ENCODE measurements at places on chromosomes 3 and 15.
A peak's percentile ranks its signal among the peaks of the same experiment; 100 is the strongest.

DNA sequence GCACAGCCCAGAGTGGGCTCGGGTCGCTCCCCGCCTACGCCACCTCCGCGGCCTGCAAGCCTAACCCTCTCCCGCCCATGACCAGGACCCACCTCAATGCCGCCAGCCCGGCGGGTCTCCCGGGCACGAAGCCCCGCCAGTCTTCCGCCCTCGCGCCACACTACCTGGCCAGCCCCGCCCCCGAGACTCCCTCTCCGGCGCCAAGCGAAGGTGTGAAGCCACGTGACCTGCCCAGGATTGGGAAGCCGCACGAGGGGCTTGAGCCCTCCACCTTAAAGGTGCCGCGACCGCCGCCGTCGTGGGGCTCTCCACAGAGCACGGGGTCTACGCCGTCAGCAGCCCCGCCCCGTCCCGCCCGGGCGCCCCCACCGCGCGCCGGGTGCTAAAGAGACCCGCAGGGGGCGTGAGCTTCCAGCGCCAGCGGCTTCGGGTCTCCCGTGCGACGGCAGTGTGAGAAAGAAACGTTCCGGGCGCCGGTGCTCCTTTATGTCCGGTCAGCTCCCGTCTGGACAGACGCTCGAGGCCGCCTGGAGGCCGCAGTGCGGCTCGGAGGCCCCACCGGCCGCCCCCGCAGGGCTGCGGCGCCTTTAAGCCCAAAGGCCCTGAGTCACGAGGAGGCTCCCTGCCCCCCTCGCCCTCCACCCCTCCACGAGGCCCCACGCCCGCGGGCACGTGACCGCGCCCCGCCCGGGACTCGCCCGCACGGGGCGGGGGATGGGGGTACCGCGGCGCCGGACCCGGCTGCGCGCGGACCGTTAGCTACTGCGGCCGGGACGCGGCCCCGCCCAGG, at the start of gene CPEB1:
Gene CPEB1, minus strand, starts transcription at position 319 of the 790 bp plus-strand sequence. CDS start 18,904 bp downstream, outside the sequence.
- no peak for DNase-seq

DNA sequence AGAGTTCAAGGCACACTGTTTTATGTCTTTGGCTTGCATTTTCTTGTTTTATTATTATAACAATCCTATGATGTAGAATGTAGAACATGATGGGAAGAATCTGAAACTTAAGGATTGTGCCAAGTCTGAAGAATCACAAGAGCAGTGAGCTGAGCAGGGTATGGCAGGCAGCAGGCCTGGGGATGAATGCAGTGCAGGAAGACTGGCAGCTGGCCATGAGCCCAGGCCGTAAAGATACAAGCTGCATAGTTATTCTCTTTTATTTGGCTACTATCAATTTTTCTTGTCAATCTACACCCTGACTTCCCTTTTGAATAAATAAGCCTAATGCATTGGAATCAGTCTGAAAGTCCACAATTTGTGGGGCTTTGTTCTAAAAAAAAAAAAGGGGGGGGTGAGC, 89.6 kb upstream of the ARPP21 start:
- no peak for DNase-seq

GRCh38 chr15:32649342-32649741, 7.8 kb downstream of the SCG5 start:
- peak; percentile 21 for DNase-seq

- peak; percentile 82 for DNase-seq
These were observed 90.2 kb upstream of the CHD2 start for GRCh38 chr15:92809880-92810361.

GRCh38 chr3:42749025-42749752, 23.9 kb downstream of the CCDC13 start:
- no peak for DNase-seq

GRCh38 chr15:35179739-35180138, 94.6 kb upstream of the NANOGP8 start:
- DNase-seq = no peak

- no peak for DNase-seq
These were observed 220.4 kb downstream of the SNRPN start for GRCh38 chr15:25175033-25175788.

GRCh38 chr3:120552184-120553172, 43.7 kb upstream of the NDUFB4 start:
- DNase-seq = no peak

DNA sequence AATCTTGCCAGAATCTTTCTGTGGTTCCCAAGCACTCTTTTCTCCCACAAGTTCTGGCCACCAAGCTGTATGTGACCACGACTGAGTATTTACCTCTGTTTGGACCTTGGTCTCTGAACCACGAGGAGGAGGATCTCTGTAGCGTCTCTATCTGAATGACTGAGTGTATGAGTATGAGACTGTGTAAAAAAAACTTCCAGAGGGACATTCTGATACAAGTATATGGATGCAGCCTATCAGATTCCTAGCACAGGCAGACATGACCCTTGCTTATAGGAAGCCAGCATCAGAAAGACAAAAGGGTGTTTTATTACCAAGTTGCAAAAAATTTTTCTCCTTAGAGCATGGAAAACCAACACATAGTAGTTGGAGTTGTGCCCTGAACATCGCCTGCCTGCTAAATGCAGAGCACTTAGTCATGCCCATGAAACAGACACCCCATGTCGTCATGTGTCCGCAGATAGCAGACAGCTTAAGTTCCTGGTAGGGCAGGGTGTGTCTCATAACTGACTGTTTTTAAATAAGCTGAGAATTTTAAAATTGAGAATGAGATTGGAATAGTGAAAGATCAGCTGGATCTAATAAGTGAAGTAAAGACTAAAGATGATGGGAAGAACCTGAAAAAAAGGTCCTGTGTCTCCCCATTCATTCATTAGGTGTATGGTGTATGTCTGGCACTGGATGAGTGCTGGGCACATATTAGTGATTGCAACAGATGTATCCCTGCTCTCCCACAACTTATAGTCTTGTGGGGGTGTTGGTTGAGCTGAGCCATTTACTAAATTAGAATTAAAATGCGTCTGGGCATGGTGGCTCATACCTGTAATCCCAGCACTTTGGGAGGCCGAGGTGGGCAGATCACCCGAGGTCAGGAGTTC, 30.9 kb downstream of the DAG1 start:
- DNase-seq = no peak

DNA sequence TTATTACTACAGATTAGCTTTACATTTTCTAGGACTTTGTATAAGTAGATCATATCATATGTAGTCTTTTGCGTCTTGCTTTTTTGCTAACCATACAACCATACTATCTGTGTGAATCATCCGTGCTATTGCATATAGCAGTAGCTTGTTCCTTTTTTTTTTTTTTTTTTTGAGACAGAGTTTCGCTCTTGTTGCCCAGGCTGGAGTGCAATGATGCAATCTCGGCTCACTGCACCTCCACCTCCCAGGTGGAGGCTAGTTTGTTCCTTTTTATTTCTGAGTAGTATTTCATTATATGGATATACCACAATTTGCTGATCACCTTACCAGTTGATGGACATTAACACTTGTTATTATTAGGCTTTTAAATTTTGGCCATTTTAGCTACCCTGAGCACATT, 54.5 kb upstream of the TBL1XR1 start:
- no peak for DNase-seq

DNA sequence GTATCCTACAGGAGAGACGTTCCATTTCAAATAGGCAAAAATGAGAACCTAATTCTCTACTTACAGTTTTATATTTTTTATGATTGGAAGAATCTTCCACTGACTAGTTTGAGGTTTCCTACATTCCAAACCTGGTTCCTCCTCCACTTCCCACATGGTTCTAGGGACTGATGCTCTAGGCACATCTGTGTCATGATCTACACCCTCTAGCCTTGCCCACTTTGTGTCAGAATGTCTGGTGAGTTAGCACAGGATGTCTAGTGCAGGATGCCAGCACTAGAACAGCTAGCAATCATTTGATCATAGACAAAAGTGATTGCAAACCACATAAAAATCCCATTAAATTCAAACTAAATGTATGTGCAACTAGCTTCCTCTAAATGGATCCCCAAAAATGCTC, 26.7 kb upstream of the FILIP1L start:
- DNase-seq = no peak

- no peak for DNase-seq
These were observed 40.8 kb downstream of the PPM1L start for GRCh38 chr3:160796813-160797164.

GRCh38 chr15:74264081-74264501, 28.0 kb downstream of the CCDC33 start:
- DNase-seq = no peak

- no peak for DNase-seq
These were observed 291.2 kb upstream of the STT3B start for GRCh38 chr3:31241533-31241932.

DNA sequence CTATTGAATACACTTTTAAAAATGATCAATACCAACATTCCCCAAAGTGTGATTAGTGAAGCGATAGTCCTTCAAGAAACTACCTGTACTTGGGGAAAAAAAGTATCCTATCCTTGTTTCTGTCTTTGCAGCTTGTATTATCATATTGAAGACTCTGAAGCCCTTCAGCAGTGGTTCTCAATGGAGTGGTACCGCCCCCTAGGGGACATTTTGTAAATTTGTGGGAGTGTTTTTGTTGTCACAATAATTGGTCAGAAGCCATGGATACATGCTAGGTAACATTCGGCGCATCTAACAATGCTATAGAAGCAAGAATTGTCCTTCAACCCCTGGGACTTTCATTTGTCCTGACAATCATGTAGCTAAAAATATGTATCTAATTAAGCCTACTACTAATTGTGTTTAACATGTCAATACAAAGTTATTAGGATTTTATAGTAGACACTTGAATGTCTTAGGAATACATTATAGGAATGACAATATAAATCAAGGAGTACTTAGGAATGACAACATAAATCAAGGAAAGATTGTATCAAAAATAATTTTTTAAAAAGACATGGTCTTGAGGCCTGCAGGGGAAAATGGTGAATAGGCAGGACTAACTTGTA, 53.7 kb downstream of the NMD3 start:
- peak; percentile 55 for DNase-seq

GRCh38 chr3:142723665-142723967, 218 bp upstream of the TRPC1 start:
- DNase-seq = no peak
